ENCODE measurements at places on chromosomes 6 and 20. TPM values are rescaled to one million over a fixed set of nuclear protein-coding genes. Genes with fewer than 3 reads are reported as not detected.
A peak's percentile ranks its signal among the peaks of the same experiment; 100 is the strongest.

The CRYBG1 gene
- 10.1 TPM for total RNA-seq

The C4A gene
- 1.4 TPM for total RNA-seq

The HLA-A gene
- 1,534 TPM for total RNA-seq

The SRSF3 gene
- total RNA-seq: 398 TPM

The ZSCAN31 gene
- 67.4 TPM for total RNA-seq

The PBOV1 gene
- not detected for total RNA-seq

The TMEM200A gene
- 6.4 TPM for total RNA-seq

The GSTA1 gene
- 8.5 TPM for total RNA-seq

GRCh38 chr6:52116605-52116948 lies 29.2 kb upstream of the PKHD1 start:
- DNase-seq: no peak

DNA sequence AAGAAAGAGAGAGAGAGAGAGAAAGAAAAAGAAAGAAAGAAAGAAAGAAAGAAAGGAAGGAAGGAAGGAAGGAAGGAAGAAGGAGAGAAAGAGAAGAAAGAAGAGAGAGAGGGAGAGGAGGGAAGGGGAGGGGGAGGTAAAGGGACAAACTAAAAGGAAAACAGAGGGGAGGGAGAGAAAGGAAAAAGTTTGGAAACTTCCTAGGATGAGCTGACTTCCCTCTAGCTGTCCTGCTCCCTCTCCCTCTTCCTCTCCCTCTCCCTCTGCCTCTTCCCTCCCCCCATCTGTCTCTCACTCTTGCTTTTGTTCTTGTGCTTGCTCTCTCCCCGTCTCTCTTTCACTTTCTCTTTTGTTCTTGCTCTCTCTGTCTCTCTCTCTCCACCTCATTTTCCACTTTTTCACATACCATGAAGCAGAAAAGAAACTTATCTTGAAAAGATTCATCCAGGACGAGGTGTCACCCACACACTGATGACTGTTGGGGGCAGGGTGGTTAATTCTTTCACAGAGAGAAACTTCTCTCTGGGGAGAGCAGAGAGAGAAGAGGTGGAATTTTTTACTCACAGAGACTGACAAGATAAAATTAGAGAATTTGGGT lies 56.4 kb upstream of the DUSP22 start:
- no peak for DNase-seq

GRCh38 chr6:9511157-9511556 lies 903.7 kb downstream of the TFAP2A start:
- DNase-seq: no peak

DNA sequence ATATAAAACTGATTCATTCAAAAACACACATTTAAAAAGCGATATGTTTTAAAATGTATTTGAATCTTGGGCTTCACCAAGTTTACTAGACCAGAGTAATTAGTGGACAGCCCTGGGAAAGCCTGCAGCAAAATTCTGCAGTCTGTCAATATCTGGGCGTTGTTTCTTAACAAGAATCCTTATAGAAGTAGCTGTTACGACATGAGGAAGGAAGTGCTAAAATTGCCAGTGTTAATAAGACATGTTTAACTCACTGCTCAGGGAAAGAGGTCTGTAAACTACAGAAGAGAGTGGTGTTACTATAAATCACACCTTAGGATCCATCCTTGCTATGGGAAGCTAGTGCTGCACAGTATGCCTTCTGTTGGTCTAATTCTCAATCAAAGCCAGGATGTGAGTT lies 120.6 kb downstream of the TBX18 start:
- DNase-seq: no peak

DNA sequence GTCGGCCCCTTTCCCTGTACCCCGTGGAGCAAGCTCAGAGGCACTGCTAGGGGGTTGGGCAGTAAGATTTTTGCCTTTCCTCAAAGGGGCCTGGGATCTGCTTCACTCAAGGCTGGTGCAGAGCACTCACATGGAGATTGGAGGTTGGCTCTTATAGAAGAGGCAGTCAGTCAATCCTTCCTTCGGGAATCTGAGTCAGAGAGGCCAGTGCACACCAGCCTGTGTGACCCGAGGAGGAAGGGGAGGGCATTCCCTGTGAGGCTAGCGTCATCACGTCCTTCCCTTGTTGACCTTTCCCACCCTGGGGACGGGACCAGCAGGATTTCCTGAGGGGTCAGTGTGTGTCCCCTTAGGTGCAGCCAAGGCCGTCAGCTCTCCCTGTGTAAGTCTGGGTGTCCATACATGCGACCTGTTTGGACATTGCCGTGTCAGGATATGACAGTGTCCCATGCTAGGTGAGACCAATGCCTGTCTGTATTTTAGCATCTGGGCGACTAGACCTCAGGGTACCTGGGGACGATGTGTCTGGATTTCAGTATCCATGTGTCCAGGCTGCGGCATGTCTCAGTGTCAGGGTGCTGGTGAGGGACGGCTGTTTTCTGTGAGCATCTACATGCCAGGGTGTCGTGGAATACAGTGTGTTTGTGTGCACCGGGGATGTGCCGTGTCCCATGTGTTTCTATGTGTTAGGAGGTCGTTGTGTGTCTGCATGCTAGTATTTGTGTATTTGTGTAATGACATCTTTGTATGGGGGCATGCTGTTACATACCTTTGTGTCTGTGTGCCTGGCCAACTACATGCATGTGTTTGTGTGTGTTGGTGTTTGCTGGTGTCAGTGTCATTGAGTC lies 2.8 kb upstream of the ZNF512B start:
- DNase-seq: no peak

DNA sequence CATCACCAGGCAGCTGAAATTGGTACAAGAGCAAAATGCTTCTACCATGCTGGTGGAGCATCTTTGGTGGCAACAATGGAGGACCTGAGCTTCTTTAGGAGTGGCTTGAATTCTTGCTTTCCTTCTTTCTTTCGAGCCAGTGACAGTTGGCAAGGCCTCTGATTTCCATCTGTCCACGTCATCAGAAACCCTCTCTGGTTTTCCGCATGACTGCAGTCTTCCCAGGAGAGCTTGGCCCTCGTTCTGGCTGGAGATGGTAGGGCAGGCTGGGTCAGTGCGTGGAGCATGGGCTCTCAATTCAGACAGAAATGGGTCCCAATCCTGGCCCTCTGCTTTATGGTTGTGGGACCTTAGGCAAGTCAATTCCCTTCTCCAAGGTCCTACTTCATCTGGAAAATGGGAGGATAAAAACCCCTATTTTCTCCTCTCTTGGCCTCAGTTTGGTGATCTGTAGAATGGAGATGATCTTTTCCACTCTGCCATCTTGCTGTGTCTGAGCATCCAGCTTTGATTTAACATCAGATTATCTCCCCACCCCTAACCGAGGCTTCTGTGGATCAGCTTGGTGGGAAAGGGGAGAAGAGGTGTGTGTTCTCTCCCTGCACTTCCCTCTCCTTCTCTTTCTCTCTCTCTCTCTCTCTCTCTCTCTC lies 3.6 kb upstream of the BPIFB1 start:
- no peak for DNase-seq

GRCh38 chr6:158072083-158072721 lies 90.5 kb downstream of the SYNJ2 start:
- peak; percentile 78 for DNase-seq

- no peak for DNase-seq
Measured at GRCh38 chr6:47342824-47343223, 33.1 kb upstream of the TNFRSF21 start.

- DNase-seq: no peak
Measured at GRCh38 chr6:3593161-3593560, 136.3 kb upstream of the SLC22A23 start.

GRCh38 chr6:1170794-1171193 lies 141.1 kb upstream of the FOXQ1 start:
- no peak for DNase-seq

DNA sequence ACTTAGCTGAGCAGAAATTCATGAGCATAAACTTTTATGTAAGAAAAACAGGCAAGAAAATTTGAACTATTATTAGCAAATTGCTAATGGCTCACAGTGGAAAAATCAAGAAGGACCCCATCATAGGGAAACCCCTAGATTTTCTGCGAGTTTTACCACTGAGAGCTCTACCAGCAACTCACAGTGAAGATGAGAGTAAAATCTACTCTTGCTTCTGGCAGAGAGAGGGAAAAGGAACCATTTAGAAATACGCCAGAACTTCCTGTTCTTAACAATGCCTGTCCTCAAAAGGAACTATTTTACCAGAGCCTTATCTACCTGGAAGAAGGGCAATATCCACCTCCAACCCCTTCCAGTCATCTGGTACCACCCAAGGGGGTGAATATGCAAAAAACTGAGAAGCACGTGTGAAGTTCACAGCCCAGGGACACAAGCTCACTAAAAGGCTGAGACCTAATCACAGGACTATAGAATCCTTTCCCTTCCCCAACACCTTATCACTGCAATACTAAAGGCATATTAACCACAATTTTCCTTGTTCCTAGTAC lies 34.4 kb upstream of the ASF1A start:
- no peak for DNase-seq

DNA sequence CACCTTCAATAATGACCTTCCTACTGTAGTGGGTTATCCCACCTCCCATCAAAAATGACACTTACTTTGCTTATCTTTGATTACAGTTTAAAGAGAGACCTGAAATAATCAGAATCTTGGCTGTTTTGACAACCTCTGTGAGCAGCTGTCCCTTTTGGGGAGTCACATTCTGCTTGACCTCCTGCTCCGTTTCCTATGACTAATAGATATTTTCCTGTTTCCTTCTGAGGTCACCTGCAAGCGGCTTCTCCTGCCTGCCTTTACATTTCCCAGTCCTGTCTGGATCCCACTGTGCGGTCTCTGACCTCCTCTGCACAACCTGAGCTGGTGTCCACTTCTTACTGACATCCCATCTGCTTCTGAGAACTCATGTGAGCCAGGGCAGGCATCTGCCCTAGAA lies 54.2 kb downstream of the TRAM2 start:
- no peak for DNase-seq

- DNase-seq: no peak
Measured at GRCh38 chr20:52372169-52372568, 180.6 kb upstream of the ZFP64 start.

DNA sequence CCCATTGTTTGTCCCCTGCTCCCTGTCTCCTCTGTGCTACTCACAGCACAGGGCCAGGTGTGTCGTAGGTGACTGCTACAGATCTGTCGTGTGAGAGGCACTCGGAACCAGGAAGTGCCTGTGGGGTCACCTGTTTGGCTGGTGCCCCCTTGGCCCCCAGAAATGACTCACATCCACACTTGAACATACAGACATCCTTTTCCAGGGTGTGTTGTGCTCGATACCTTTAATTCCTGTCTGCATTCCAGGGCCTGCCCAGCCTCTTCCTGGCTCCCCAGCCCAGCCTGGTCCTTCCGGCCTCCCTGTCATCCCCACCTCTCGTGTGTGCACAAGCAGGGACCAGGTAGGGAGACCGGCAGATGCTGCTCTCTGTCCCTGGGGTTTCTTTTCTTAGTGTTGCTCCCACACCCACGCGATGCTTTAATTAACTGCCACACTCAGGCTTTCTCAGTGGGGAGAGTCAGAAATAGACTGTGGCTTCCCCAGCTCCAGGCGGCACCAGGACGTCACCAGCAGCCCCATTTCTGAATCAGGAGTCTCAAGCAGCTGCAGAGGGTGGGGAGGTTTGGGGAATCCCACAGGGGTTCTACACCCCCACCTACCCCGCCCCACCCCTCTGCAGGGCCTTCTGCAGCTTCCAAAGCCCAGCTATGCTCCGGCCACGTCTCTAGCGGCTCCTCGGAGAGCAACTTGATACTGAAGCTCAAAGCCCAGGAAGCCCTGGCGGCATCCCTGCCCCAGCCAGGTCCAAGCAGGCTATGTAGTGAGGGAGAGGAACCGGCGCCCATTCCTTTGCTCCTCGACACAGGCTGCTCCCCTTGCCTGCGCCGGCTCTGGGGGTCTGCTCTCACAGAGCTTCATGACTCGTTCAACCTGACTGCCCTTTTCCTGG lies 102.2 kb downstream of the SYCP2 start:
- peak; percentile 39 for DNase-seq

DNA sequence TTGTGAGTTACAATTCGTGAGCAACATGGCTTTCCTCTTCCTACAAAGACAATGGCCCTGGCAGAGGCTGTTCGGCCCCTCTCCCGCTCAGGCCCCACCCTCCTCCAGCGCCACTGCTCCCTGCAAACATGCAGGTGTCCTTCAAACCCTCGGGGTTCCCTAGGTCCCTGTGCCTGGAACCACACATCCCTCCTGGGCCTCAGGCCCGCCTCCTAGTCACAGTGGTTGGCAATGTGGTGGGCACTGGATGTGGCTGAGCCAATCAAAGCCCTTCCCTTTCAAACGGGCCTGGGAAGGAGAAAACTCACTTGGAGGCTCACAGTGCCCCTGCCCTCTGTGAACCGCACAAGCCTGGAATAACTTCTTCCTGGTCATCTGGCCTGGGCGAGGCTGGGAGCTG lies 147.2 kb downstream of the TFAP2C start:
- no peak for DNase-seq

- DNase-seq: no peak
Measured at GRCh38 chr6:125886914-125887313, 69.7 kb upstream of the HINT3 start.

- no peak for DNase-seq
Measured at GRCh38 chr6:106253731-106254130, 71.8 kb downstream of the ATG5 start.

DNA sequence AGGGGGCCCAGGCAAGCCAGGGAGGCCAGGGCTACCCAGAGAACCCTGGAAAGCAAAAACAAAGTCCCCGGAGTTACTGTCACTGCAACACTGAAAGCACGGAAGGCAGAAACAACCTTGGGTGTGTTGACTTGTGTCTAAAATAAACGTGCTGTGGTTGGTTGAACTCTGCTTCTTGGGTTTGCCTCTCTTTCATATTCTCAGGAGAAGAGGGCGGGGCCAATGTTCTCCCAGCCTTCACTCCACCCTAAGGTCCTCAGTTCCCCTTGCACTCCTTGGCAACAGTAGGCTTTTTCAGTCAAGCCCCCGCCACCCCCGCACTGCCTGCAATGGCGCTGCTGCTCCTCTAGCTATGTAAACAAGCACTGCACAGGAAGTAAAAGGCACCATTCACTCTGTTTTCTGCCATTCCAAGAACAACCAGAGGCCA lies 60.9 kb downstream of the COL9A1 start:
- no peak for DNase-seq

DNA sequence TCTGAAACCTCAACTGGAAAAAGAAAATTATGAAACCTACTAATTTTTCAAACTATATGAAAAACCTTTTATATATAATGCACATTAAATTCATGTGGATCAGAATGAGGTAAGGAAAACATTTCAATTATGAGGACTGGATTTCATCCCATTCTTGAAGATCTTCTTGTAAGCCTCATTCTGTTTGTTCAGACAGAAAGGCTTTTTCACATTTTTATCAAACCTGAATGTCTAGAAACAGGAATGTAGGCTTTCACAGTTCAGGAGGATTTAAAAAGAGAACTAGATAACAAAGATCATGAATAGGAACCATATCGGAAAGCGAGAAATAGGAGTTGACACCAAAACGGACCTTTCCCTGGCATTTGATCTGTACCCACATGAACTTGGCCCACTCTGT lies 192.5 kb upstream of the KCNK16 start:
- no peak for DNase-seq

DNA sequence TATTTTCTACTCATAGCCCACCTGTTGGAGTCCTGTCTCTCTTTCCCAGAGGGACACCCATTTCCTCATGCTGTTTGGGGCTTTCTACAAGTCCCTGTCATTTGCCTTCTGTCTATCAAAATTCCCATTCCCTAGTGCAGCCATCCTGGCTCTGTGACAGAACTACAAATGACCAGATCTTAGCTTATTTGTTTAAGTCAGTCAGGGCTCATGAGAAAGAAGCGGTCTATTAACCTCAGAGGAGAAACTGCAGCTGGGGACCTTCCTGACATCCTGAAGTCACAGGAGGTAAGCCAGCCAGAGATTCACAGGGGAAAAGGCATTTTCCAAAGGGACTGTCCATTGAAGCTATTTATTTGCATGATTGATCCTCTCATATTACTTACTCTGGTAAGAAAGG lies 1.7 kb upstream of the COL9A1 start:
- DNase-seq: no peak

- DNase-seq: no peak
Measured at GRCh38 chr20:18321976-18322950, 33.9 kb downstream of the ZNF133 start.

Data from SJSA1 (cell line).